Left ventricle myocardium inferior (tissue), 1 donor: ENCODE measurements at places on chromosomes 12 and 14. TPM values are rescaled to one million over a fixed set of nuclear protein-coding genes. Genes with fewer than 3 reads are reported as not detected.

Gene GPR33
- not detected for total RNA-seq

Gene SERPINA9
- not detected for total RNA-seq

Gene SH2B3
- total RNA-seq, result 50.5 TPM

DNA sequence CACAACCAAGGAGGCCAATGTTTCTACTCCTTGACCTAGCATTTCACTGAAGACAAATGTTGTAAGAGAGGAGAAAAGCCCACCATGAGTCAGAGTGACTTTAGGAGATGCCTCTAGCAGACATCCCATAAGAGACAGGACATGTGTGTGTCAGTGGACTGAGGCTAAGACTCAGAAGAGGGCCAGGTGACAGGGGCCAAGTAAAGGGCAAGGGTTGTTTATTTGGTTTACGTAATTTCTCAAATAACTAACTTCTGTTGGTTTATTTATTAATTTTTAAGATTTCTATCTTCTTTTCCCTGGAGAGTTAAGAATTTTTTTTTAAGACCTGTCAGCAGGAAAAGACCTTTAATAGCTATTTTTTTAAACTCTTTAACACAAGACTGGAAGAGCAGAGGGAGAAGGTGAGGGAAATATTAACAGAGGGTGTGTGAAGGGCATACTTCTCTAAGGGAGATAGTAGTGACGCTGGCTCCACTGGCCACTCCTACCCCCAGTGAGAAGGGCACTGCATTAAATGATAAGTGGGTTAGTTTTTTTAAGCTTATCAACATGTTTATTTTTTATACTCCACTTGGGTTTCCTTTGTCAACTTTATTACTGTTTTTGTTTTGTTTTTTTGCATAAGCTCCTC is 3.4 kb downstream of the PNP start:
- no peaks in the 10 kb centered on the region for H3K27me3 ChIP-seq
- peaks cover 60% of the 10 kb centered on the region for H3K4me1 ChIP-seq
- no peak for DNase-seq
- H3K36me3 ChIP-seq, result peaks cover 34% of the 10 kb centered on the region

- H3K4me3 ChIP-seq, result no peak overlapping the region
- H3K27ac ChIP-seq, result no peak overlapping the region
- H3K4me1 ChIP-seq, result no peaks in the 10 kb centered on the region
- peaks cover 28% of the 10 kb centered on the region for H3K27me3 ChIP-seq
Measured at GRCh38 chr14:75519826-75520728, 2.2 kb upstream of the BATF start.

DNA sequence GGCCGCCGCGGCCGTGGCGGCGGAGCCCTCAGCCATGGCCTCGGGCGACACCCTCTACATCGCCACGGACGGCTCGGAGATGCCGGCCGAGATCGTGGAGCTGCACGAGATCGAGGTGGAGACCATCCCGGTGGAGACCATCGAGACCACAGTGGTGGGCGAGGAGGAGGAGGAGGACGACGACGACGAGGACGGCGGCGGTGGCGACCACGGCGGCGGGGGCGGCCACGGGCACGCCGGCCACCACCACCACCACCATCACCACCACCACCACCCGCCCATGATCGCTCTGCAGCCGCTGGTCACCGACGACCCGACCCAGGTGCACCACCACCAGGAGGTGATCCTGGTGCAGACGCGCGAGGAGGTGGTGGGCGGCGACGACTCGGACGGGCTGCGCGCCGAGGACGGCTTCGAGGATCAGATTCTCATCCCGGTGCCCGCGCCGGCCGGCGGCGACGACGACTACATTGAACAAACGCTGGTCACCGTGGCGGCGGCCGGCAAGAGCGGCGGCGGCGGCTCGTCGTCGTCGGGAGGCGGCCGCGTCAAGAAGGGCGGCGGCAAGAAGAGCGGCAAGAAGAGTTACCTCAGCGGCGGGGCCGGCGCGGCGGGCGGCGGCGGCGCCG is 381 bp downstream of the YY1 start:
- peaks cover 81% of the 10 kb centered on the region for H3K4me1 ChIP-seq
- peak; percentile 33 for DNase-seq
- H3K4me3 ChIP-seq, result peak overlapping the region; percentile 100
- H3K27me3 ChIP-seq, result no peaks in the 10 kb centered on the region
- no peaks in the 10 kb centered on the region for H3K36me3 ChIP-seq

- peaks cover 74% of the 10 kb centered on the region for H3K4me1 ChIP-seq
- H3K27ac ChIP-seq, result peak overlapping the region; percentile 95
- H3K36me3 ChIP-seq, result peaks cover 6% of the 10 kb centered on the region
- H3K4me3 ChIP-seq, result no peak overlapping the region
- H3K27me3 ChIP-seq, result no peaks in the 10 kb centered on the region
Measured at GRCh38 chr14:60095781-60096450, 4.2 kb downstream of the PCNX4 start.

GRCh38 chr12:128818065-128819022 is 5.4 kb downstream of the SLC15A4 start:
- no peaks in the 10 kb centered on the region for H3K27me3 ChIP-seq
- peaks cover 95% of the 10 kb centered on the region for H3K4me1 ChIP-seq

DNA sequence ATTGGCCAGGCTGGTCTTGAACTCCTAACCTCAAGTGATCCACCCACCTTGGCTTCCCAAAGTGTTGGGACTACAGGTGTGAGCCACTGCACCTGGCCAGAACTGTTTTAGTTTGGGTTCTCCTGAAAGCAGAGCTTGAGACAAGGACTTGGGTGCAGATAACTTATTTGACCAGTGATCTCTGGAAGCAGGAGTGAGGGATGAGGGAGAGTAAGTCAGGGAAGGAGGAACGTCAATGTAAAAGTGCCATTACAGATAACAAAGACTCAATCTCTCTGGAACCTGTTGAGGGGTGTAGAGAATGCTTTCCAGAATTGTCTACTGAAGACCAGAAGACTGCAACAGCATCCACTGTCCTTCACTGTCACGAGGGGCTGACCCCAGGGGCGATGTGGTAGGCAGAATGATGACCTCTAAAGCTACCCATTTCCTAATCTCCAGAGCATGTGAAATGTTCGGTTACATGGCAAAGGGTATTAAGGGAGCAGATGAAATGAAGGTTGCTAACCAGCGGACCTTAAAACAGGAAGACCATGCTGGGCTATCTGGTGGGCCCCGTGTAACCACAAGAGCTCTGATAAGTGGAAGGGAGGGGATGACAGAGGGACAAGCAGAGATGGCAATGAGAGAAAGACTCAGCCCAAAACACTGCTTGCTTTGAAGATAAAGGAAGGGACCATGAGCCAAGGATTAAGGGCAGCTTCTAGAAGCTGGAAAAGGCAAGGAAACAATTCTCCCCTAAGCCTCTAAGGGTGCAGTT is 207.8 kb downstream of the RBM19 start:
- no peak overlapping the region for H3K4me3 ChIP-seq
- peaks cover 98% of the 10 kb centered on the region for H3K27me3 ChIP-seq
- no peaks in the 10 kb centered on the region for H3K4me1 ChIP-seq
- no peak overlapping the region for H3K27ac ChIP-seq
- no peak for DNase-seq
- no peaks in the 10 kb centered on the region for H3K36me3 ChIP-seq

DNA sequence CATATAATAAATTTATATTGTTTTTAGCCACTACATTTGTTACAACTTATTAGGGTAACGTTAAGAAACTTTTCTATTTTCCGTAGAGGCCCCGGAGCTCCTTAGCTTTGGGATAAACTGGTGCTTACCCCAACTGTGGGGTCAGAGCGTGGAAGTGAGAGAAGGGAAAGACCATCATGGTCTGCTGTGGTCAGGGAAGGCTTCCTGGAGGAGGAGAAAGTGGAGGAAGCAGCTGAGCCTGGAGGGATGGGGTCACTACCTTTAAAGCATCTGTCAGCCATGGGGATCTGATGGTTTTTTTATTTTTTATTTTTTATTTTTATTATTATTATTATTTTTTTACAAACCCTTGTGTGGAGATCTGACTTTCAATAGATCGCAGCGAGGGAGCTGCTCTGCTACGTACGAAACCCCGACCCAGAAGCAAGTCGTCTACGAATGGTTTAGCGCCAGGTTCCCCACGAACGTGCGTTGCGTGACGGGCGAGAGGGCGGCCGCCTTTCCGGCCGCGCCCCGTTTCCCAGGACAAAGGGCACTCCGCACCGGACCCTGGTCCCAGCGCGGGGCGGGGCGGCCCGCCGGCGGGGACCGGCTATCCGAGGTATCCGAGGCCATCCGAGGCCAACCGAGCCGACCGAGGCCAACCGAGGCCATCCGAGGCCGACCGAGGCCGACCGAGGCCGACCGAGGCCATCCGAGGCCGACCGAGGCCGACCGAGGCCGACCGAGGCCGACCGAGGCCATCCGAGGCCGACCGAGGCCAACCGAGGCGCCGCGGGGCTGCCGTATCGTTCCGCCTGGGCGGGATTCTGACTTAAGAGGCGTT is 1101.2 kb upstream of the TMEM132C start:
- H3K4me1 ChIP-seq, result peaks cover 10% of the 10 kb centered on the region
- no peaks in the 10 kb centered on the region for H3K36me3 ChIP-seq
- H3K27me3 ChIP-seq, result peaks cover 16% of the 10 kb centered on the region
- peak overlapping the region; percentile 67 for H3K4me3 ChIP-seq

DNA sequence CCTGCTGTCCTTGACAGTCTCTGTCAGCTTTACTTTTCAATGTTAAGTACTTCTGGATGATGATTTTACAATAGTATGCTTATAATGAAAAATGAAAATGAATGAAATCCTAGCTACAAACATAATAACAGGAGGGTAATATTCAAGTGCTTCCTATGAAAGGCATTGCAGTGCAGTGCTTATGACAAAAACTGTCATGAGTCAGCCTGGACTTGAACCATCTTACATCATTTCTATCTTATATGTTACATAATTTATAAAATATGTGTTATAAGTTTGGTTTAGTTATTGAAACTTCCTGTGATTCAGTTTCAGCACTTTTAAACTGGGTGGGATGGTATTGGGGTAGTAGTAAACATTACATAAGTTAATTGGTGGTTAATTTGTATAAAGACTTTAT is 451.7 kb downstream of the TMEM117 start:
- no peak overlapping the region for H3K4me3 ChIP-seq
- H3K4me1 ChIP-seq, result peaks cover 7% of the 10 kb centered on the region

GRCh38 chr14:61737915-61738314 is 24.3 kb upstream of the SNAPC1 start:
- peaks cover 95% of the 10 kb centered on the region for H3K36me3 ChIP-seq
- H3K27me3 ChIP-seq, result no peaks in the 10 kb centered on the region
- peaks cover 37% of the 10 kb centered on the region for H3K4me1 ChIP-seq
- no peak for DNase-seq
- H3K27ac ChIP-seq, result peak overlapping the region; percentile 61

GRCh38 chr12:7162691-7163114 is 26.8 kb upstream of the PEX5 start:
- no peaks in the 10 kb centered on the region for H3K36me3 ChIP-seq
- peak overlapping the region; percentile 42 for H3K4me3 ChIP-seq
- no peak overlapping the region for H3K27ac ChIP-seq
- peaks cover 7% of the 10 kb centered on the region for H3K4me1 ChIP-seq

GRCh38 chr12:53005215-53005985 is 856 bp upstream of the EIF4B start:
- peak; percentile 16 for DNase-seq
- H3K27ac ChIP-seq, result peak overlapping the region; percentile 90
- peak overlapping the region; percentile 97 for H3K4me3 ChIP-seq
- peaks cover 7% of the 10 kb centered on the region for H3K36me3 ChIP-seq
- H3K4me1 ChIP-seq, result peaks cover 61% of the 10 kb centered on the region

DNA sequence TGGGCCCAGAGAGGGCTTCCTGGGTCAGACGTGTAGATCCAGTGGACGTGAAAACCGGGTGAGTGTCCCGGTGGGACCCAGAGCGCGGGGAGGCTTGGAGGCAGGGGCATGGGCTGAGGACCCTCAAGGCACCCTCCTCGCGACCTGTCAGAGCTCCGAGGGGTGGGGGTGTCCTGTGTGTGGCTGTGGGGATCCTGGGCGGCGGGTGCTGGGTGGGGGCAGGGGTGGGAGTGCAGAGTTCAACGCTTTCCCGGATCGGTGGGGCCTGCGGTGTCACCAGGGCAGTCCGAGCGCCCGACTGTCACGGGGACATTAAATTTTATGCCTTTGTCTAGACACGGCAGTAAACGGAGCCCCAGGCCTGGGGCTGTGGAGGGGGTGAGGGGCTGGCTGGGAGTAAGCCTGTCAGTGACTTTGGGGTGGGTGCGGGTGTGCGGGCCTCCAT is 1.0 kb downstream of the TMEM121 start:
- peaks cover 41% of the 10 kb centered on the region for H3K4me1 ChIP-seq
- DNase-seq, result no peak
- peak overlapping the region; percentile 81 for H3K4me3 ChIP-seq
- H3K27ac ChIP-seq, result no peak overlapping the region
- peaks cover 32% of the 10 kb centered on the region for H3K27me3 ChIP-seq
- no peaks in the 10 kb centered on the region for H3K36me3 ChIP-seq

GRCh38 chr14:68730811-68731425 is 61.9 kb downstream of the ZFP36L1 start:
- DNase-seq, result no peak
- H3K4me3 ChIP-seq, result no peak overlapping the region
- no peaks in the 10 kb centered on the region for H3K36me3 ChIP-seq
- H3K27ac ChIP-seq, result peak overlapping the region; percentile 67

- H3K4me3 ChIP-seq, result no peak overlapping the region
- peaks cover 53% of the 10 kb centered on the region for H3K27me3 ChIP-seq
- no peaks in the 10 kb centered on the region for H3K36me3 ChIP-seq
- no peaks in the 10 kb centered on the region for H3K4me1 ChIP-seq
- H3K27ac ChIP-seq, result no peak overlapping the region
Measured at GRCh38 chr14:101225157-101226152, 321.9 kb upstream of the RTL1 start.

- no peak for DNase-seq
- H3K4me3 ChIP-seq, result no peak overlapping the region
- peaks cover 13% of the 10 kb centered on the region for H3K4me1 ChIP-seq
- no peaks in the 10 kb centered on the region for H3K27me3 ChIP-seq
Measured at GRCh38 chr12:94282675-94283074, 134.3 kb downstream of the PLXNC1 start.

DNA sequence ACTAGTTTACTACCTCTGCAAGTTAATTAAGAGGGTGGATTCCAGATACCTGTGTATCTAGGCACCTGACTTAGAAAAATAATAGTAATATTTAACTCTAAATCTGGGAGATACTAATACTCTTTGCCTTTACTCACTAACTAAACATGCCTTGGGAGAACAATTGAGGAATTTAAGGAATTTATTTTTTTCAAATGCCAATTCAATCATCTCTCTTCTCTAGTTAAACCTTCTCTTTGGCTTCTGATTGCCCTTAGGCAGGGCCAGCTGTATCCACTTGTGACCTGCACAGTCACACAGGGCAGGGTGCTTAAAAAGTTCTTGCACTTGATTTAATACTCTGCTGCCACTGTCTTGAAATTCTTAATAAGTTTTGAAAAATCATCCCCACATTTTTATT is 142.4 kb downstream of the PLCZ1 start:
- DNase-seq, result no peak
- no peak overlapping the region for H3K27ac ChIP-seq
- H3K4me1 ChIP-seq, result no peaks in the 10 kb centered on the region
- H3K27me3 ChIP-seq, result no peaks in the 10 kb centered on the region
- no peak overlapping the region for H3K4me3 ChIP-seq
